HCT116 (cell line): ENCODE measurements at places on chromosomes 5 and 9. TPM values are rescaled to one million over a fixed set of nuclear protein-coding genes. Genes with fewer than 3 reads are reported as not detected.

CAVIN4 gene
- 0.59 TPM for total RNA-seq

DNAJA1 gene
- total RNA-seq = 117 TPM

IL3 gene
- total RNA-seq = not detected

DNA sequence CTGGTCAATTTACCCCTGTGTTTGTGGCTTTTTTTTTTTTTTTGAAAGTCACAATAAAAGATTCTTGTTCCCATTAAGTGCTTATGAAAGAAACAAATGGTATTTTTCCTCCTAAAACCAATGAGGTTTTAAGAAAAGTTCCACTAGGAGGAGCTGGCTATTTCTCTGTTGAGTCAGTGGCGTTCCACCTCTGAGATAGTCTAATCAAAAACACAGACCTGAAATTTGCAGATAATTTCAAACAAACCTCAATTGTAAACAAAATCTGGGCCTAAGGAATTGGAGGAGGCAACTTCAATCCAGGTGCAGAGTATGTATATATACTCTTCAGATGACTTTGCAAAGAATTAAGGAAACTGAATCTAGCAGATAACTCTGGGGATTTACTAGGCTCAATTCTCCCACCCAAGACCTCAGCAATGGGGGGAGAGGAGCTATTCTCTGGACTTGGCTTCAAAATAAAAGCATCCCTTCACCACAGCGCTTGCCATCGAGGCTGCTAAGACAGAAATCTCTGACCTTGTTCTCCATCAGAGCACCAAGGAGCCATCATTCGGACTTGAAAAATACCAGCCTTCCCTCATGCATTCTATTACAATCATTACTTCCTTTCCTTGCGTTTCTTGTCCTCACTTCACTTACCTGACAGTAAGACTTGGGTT is 52.4 kb downstream of the FANCC start:
- no peak for DNase-seq
- no peak overlapping the region for H3K4me3 ChIP-seq
- no peak overlapping the region for H3K27ac ChIP-seq
- no peaks in the 10 kb centered on the region for H3K4me1 ChIP-seq

AQP7 gene
- total RNA-seq = 0.96 TPM

RASGRF2 gene
- total RNA-seq = 0.05 TPM

DNA sequence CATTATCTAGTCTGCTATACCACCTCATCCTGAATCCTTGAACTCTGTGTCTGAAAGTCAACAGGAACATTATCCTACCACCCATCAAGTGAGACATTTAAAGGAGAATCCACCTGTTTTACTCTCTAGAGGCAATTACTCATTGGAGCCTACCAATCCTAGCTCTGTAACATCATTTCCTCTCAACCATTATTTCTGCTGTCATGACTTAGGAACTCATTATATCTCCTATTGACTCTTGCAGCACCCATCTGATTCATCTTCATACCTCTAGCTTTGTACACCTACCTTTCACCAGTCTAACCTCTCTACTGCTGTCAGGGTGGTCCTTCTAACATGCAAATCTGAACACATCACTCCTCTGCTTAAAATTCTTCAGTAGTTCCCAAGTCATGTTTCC is 481.5 kb downstream of the NFIB start:
- no peak overlapping the region for H3K4me3 ChIP-seq
- DNase-seq = no peak
- H3K4me1 ChIP-seq = no peaks in the 10 kb centered on the region
- H3K27me3 ChIP-seq = no peaks in the 10 kb centered on the region
- no peak overlapping the region for H3K27ac ChIP-seq

GRCh38 chr9:10396615-10397014 is 216.2 kb downstream of the PTPRD start:
- H3K27ac ChIP-seq = no peak overlapping the region
- no peaks in the 10 kb centered on the region for H3K27me3 ChIP-seq
- no peaks in the 10 kb centered on the region for H3K36me3 ChIP-seq

GRCh38 chr9:130770679-130771442 is 64.2 kb upstream of the ABL1 start:
- DNase-seq = peak; percentile 43
- H3K27me3 ChIP-seq = no peaks in the 10 kb centered on the region
- no peak overlapping the region for H3K4me3 ChIP-seq
- H3K4me1 ChIP-seq = no peaks in the 10 kb centered on the region
- H3K36me3 ChIP-seq = no peaks in the 10 kb centered on the region

CKS2 gene
- total RNA-seq = 242 TPM

DNA sequence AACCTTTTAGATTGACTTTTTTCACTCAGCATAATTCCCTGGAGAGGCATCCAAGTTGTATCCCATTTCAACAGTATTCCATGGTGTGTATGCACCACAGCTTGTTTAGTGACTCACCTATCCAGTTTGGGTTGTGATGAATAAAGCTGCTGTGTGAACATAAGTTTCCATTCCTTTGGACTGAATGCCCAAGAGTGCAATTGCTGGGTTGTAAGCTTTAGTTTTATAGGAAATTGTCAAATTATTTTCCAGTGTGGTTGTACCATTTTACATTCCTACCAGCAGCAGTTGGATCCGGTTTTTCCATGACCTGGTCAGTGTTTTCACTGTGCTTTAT is 60.9 kb upstream of the TMED7 start:
- no peak for DNase-seq
- H3K4me1 ChIP-seq = no peaks in the 10 kb centered on the region
- no peak overlapping the region for H3K27ac ChIP-seq
- H3K36me3 ChIP-seq = no peaks in the 10 kb centered on the region
- H3K4me3 ChIP-seq = no peak overlapping the region
- no peaks in the 10 kb centered on the region for H3K27me3 ChIP-seq

GRCh38 chr9:96150324-96151227 is 151.4 kb downstream of the HSD17B3 start:
- H3K27me3 ChIP-seq = peaks cover 12% of the 10 kb centered on the region
- no peaks in the 10 kb centered on the region for H3K36me3 ChIP-seq
- H3K4me1 ChIP-seq = no peaks in the 10 kb centered on the region
- no peak for DNase-seq
- H3K27ac ChIP-seq = no peak overlapping the region

PCDHB5 gene
- not detected for total RNA-seq

DNA sequence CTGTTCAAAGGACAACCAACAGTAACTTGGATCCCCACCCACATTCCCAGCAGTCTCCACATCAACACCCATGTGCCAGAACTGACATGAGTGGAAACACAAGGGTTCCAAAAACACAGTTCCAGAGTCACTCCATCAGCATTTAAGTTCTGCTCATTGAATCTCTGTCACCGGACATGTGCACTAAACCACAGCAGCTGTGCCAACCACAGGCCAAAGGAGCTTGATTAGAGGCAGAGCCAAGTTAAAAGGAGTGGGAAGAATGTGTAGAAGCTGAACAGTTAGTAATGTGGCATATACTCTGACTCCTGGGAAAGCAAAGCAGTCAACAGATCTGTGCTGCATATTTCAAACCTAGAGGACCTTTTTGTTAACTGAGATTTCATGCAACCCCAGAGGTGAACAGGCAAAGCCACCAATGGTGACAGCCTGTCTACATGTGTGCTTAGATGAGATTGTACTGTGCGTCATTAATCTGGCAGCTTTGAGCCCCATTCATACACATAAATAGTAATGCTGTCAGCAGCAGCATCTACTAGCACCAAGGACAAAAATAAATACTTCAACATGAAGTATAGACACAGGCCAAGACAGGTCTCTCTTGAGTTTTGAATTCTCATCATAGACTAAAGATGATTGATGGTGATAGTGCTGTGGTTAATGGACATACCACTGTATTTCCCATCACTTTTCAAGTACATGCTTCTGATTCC is 16.4 kb upstream of the FST start:
- no peak for DNase-seq
- H3K27ac ChIP-seq = no peak overlapping the region
- no peak overlapping the region for H3K4me3 ChIP-seq
- no peaks in the 10 kb centered on the region for H3K4me1 ChIP-seq
- no peaks in the 10 kb centered on the region for H3K36me3 ChIP-seq
- no peaks in the 10 kb centered on the region for H3K27me3 ChIP-seq

DNA sequence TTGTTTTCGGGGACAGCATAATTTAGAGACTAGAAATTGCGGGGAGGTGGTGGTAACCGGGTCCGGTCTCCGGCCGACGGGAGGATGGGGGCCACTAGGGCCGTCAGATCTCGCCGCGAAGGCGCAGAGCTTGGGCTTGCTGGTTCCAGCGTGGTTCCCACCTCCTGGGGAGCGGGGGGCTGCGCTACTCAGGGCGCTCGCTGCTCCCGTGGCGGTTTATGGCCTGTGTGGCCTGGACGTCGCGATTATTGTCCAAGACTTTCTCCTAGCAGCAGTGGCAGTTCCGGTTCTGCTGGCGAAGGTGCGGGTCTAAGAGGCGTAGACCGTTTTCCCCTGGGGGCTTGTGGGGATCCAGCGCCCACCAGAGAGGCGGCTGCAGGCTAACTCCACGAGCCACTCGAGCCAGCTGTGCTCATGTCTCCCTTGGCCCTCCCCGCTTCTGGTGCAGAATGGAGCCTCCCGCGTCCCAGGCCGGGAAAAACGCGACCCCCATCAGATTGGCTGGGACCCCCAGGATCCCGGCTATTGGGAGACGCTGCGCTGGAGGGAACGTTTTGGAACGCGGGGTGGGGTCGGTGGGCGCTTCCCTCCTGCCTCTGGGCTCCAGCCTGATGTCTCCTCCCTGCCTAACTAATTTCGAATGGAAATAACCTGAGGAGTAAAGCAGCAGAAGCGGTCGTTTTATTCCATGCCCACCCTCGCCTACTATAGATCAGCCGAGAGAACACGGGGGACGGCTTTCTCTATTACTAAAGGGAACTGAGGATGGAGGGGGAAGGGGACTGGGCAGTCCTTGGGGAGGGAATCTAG is 87.1 kb downstream of the ENTREP1 start:
- H3K4me3 ChIP-seq = no peak overlapping the region
- no peak for DNase-seq
- H3K27me3 ChIP-seq = no peaks in the 10 kb centered on the region
- H3K4me1 ChIP-seq = peaks cover 3% of the 10 kb centered on the region; the same call in 1 of the 2 replicates

GRCh38 chr5:96285823-96286222 is 147.2 kb downstream of the PCSK1 start:
- no peak overlapping the region for H3K27ac ChIP-seq
- H3K27me3 ChIP-seq = no peaks in the 10 kb centered on the region
- H3K4me1 ChIP-seq = no peaks in the 10 kb centered on the region
- no peak for DNase-seq
- no peaks in the 10 kb centered on the region for H3K36me3 ChIP-seq
- no peak overlapping the region for H3K4me3 ChIP-seq

DNA sequence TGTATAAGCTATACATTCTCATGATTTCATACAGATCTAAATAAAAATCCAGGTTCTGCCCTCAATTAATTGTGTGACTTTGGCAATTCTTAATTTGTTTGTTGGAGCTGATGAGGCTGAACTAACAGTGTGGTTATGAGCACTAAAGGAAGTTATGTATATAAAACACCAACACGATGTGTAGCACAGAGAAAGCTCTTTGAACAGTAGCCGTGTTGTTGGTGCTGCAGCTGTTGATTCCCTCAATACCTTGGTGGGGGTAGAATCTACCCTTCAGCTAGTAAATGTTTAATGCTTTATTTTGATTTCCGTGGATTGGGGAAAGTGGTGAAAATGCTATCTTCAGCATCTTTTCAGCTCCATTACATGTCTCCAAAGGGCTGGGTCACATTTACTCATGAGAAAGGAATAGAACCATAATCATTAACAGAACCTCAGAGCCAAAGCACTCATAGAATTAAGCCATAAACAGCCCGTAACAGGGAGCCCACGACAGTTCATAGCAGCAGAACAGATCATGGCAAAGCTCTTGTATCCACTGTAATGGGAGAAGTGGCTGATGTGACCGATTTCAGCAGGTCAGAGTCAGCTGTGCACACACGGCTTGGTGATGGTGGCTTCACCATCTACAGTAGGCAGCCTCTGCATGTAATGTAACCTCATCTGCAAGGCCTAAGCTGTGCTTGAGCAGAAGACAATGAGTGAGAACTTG is 332.7 kb downstream of the DIRAS2 start:
- H3K36me3 ChIP-seq = no peaks in the 10 kb centered on the region
- H3K27ac ChIP-seq = no peak overlapping the region
- peaks cover 3% of the 10 kb centered on the region; the same call in 1 of the 2 replicates for H3K27me3 ChIP-seq
- DNase-seq = no peak

NUDT12 gene
- total RNA-seq = 15.8 TPM

DNA sequence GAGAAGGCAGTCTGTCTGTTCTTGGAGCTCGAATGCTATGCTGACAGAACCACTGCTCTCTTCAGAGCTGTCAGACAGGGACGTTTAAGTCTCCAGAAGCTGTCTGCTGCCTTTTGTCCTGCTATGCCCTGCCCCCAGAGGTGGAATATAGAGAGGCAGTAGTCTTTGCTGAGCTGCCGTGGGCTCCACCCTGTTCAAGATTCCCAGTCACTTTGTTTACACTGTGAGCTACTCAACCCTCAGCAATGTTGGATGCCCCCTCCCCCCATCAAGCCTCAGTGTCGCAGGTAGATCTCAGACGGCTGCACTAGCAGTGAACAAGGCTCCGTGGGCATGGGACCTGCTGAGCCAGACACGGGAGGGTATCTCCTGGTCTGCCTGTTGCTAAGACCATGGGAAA is 344.2 kb downstream of the TMEM161B start:
- no peak overlapping the region for H3K27ac ChIP-seq
- H3K4me1 ChIP-seq = peaks cover 10% of the 10 kb centered on the region; the same call in 1 of the 2 replicates
- no peaks in the 10 kb centered on the region for H3K27me3 ChIP-seq
- H3K36me3 ChIP-seq = no peaks in the 10 kb centered on the region

- no peaks in the 10 kb centered on the region for H3K36me3 ChIP-seq
- no peak overlapping the region for H3K27ac ChIP-seq
- H3K27me3 ChIP-seq = no peaks in the 10 kb centered on the region
- no peak for DNase-seq
These were observed 192.9 kb downstream of the TTLL11 start for GRCh38 chr9:121900163-121900562.

GRCh38 chr5:11955331-11955730 is 51.1 kb upstream of the CTNND2 start:
- H3K4me3 ChIP-seq = no peak overlapping the region
- H3K36me3 ChIP-seq = no peaks in the 10 kb centered on the region
- no peak for DNase-seq
- H3K27ac ChIP-seq = no peak overlapping the region
- no peaks in the 10 kb centered on the region for H3K4me1 ChIP-seq
- H3K27me3 ChIP-seq = no peaks in the 10 kb centered on the region

WNT8A gene
- total RNA-seq = not detected

PLGRKT gene
- total RNA-seq = 23.8 TPM

UNC13B gene
- total RNA-seq = 17.6 TPM

DNA sequence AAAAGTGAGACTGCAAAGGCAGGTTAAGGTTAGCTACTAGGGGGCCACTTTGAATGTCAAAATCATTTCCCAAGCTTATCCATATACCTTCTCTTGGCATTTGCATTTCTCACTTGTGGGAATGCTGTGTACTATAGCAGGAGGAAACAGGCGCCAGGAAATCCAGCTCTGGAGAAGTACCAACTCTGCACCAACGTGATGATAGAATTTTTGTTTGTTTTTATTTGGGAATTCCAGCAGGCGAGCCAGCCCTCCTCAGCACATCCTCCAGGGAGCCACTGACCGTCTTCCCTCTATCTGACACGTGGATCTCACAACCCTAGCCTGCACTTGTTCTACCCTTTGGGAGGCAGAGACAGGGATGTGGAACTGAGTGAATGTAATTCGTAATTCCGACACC is 318.0 kb downstream of the ACTL7B start:
- H3K27ac ChIP-seq = no peak overlapping the region
- peaks cover 26% of the 10 kb centered on the region for H3K4me1 ChIP-seq
- no peak overlapping the region for H3K4me3 ChIP-seq
- no peak for DNase-seq
- H3K36me3 ChIP-seq = no peaks in the 10 kb centered on the region

MGAT4B gene
- total RNA-seq = 148 TPM

ARRDC1 gene
- total RNA-seq = 82.8 TPM

GALNT12 gene
- 31.2 TPM for total RNA-seq

GRCh38 chr5:919356-920000 is 26.8 kb downstream of the TRIP13 start:
- H3K27ac ChIP-seq = no peak overlapping the region
- H3K4me1 ChIP-seq = no peaks in the 10 kb centered on the region
- no peak overlapping the region for H3K4me3 ChIP-seq

LHX6 gene
- total RNA-seq = 4.1 TPM
